Activated T-cell treated with anti-CD3 and anti-CD28 coated beads, Interleukin-2, amount 50 U/mL, for 48 hours (primary cell): ENCODE measurements at places on chromosomes 7 and 10.

DNA sequence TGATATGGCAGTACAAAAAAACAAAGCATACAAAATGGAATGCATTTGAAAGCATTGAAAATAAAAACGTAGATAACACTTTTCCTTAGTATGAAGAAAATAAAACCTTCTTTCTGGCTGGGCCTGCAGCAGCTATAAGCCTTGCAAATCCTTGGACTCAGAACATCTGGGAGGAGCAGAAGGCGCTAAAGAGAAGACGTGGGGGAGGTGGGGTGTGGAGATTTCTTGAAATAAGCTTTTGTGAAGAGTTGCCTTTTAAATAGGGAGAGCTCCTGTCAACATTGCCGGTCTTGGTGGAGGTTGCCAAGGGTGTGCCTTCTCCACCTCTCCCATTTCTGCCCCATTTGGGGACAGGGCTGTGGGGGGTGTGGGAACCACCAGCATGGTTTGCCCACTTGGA is 128.7 kb downstream of the TMEM178B start:
- no peak for DNase-seq

- DNase-seq: no peak
Measured at GRCh38 chr10:122466951-122467381, 5.6 kb downstream of the HTRA1 start.

GRCh38 chr10:46225597-46225996 is 61.2 kb upstream of the ANTXRL start:
- peak; percentile 5 for DNase-seq

- DNase-seq: no peak
Measured at GRCh38 chr10:75191821-75192568, 18.6 kb upstream of the VDAC2 start.

DNA sequence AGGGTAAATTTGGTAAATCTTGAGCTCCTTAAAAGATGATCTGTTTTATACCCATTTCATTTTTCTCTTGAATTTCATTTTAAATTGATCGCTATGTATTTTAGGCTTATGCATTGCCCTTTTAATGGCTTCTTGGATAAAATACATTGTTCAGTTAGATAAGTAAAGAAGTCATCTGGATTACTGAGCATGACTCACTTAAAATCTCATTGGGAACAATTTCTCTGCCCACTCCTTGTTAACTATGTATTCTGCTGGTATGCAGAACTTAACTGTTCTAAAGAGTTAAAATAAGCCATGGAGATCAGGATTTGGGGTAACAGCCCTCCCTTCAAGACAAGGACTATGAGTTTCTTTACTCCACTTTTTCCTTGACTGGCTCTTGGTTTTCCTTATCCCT is 134.2 kb downstream of the SND1 start:
- no peak for DNase-seq

GRCh38 chr10:13390604-13391522 is 42.8 kb upstream of the SEPHS1 start:
- no peak for DNase-seq

- no peak for DNase-seq
Measured at GRCh38 chr10:73644767-73645166, 3.5 kb upstream of the MYOZ1 start.

DNA sequence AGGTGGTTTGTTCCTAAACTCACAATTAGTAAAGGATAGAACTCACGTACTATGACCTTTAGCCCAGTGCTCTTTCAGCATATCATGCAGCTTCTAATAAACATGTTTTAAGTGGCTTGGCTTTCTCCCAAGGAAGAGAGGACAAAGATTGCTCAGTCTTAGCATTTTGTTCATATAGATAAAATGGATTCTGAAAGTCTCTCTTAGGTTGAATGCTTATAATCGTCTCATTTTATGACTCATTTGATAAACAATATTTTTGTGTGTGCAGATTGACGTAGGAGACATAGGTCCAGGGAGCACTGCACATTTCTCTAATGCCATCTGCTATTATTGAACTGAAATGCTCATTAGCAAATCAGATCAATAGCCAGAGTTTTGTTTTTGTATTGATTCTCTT is 44.8 kb downstream of the GNAT3 start:
- no peak for DNase-seq

DNA sequence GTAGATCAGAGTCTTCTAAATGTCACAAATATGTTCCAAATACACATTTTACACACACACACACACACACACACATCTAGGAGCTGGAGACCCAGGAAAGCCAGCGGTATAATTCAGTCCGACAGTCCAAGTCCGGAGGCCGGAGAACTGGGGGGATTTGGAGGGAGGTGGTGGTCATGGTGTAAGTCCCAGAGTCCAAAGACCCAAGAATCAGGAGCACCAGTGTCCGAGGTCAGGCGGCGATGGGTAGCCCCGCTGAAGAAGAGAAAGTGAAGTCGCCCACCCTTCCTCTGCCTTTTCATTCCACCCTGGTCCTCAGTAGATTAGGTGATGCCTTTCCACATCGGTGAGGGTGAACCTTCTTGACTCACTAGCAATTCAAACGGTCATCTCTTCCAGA is 154.8 kb downstream of the CAMK1D start:
- no peak for DNase-seq

DNA sequence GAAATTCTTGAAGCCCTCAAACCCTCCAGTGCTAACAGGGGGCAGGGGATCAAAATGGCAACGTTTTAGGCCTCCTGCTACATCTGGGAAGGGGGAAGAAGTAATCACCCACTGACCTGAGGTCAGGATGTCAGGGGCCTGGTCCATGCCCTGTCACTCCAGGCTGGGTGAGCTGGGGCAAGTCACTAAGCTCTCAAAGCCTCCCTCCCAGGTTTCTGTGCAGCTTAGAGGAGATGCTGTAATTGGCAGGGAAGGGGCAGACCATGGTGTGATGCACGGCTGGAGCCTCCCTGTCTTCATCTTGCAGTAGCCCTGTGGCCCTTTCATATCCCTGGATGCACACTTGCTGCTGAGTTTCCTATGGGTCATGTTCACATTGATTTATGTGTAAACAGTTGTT is 27.2 kb downstream of the LEP start:
- no peak for DNase-seq

DNA sequence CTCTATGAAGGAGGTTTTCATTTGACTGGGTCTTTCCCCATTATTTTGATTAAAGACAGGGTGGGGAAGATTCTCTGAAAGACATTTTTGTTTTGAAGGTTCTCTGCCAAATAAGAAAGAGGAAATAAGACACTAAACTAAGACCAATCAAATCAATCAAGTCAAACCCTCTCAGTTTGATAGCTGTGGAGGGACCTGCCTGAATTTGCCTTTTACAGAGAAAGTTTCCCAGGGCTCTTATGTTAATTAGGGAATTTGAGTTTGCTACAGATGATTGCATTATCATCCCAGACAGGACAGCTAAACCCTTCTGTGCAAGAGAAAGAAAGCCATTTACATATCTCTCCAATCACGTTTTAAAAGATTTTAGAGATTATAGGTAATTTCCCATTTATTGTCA is 80.0 kb downstream of the CSTF2T start:
- no peak for DNase-seq

GRCh38 chr10:72234560-72235095 is 18.6 kb upstream of the ASCC1 start:
- no peak for DNase-seq

- no peak for DNase-seq
Measured at GRCh38 chr7:16062269-16062668, 359.1 kb downstream of the CRPPA start.

GRCh38 chr10:33813871-33814270 is 479.4 kb upstream of the NRP1 start:
- no peak for DNase-seq

- DNase-seq: no peak
Measured at GRCh38 chr10:44071479-44071878, 313.4 kb downstream of the CXCL12 start.
